ENCODE measurements at places on chromosomes 16 and 17. TPM values are rescaled to one million over a fixed set of nuclear protein-coding genes. Genes with fewer than 3 reads are reported as not detected.
A peak's percentile ranks its signal among the peaks of the same experiment; 100 is the strongest.

- DNase-seq, result no peak
Observed at GRCh38 chr16:56362057-56362655, 63.2 kb downstream of the AMFR start.

DNA sequence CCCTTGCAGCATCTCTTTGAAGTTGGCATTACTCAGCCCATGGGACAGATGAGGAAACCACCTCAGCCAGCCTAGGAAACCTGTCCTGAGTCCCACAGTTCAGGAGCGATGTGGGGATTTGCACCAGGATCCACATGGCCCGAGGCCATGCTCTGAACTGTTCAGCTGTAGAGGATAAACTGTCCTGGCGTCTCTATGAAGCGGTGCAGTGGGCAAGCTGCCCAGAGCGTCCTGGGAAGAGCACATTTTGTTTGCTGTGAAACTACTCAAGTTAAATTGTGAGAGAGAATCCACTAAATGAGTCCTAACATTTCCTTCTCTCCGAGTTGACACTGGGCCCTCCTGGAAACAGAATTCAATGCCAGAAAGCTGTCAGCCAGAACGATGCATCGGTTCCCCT, 276.6 kb upstream of the TNRC6C start:
- peak; percentile 92 for DNase-seq

- DNase-seq, result no peak
Observed at GRCh38 chr17:49834118-49834743, 13.6 kb downstream of the TAC4 start.

PABPN1L gene
- polyA plus RNA-seq, result not detected

- DNase-seq, result no peak
Observed at GRCh38 chr16:57007050-57007449, 17.7 kb downstream of the NLRC5 start.

TPSD1 gene
- 0.16 TPM for polyA plus RNA-seq

SEPTIN1 gene
- 1.6 TPM for polyA plus RNA-seq

DRC7 gene
- polyA plus RNA-seq, result not detected

DCAF7 gene
- 15.1 TPM for polyA plus RNA-seq

DNA sequence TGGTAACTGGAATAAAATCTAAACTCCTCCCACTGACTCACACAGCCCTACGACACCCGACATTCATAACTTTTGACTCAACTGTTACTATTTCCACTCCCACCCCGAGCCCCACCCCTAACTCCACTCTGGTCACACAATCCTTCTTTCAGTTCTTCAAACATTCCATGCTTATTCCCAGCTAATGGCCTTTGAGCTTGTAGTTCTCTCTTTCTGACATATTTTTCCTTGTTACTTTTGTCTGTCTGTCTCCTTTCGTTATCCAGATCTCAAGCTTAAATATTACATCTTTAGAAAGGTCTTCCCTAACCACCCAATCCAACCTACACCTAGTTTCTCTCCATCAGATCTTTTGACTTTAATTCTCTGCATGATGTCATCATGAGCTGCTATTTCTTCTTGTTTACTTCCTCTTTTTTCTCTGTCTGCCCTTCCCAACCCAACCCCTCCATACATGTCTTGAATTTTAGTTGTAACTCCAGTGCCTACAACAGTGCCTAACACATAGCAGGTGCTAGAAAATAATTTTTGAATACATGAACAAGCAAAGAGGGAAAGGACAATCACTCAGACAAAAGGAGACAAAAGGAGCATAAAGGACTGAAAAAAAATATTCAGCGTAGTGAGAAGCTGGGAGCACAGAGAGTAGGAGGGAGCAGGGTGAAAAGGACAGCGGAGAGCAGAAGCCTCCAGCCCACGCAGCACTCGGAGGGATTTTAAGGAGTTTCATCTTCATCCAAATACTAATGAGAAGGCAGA, 65.2 kb upstream of the SMIM36 start:
- DNase-seq, result peak; percentile 62

NOG gene
- 0.34 TPM for polyA plus RNA-seq

- peak; percentile 88 for DNase-seq
Observed at GRCh38 chr17:2363851-2364762, 26.8 kb downstream of the SGSM2 start.

UBTF gene
- polyA plus RNA-seq, result 43.5 TPM

TMEM238L gene
- polyA plus RNA-seq, result not detected

DNA sequence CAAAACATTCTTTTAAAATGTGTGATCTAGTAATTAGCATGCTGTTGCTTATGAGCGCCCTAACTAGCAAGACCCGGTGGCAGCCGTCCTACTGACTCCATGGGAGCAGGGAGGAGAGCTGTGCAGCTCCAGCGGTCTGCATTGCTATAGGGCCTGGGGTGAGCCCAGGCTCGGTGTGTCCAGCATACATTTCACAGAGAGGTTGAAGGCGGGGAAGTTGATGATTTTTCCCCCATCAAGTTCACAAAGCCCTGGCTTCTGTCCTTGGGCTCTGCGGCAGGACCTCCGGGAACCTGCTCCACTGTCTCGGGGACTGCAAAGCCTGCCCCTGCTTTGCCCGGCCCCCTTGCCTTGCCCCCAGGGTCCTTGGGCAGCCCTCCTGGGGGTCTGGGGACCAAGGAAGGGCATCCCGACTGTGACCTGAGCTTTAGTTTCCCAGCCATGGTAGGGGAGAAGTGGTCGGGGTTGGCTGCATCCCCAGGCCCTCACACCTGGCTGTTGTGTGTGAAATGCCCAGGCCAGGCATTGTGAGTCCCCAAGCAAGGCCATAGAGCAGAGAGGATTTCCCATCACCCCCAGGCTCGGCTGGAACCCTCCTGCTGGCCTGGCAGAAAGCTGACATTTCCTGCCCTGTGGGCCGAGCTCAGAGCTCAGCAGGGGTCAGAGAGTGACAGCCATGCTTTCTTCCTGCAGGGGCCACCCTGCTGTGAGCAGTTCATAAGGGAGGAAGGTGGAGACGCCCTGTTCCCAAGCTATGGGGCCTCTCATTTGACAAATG, 24.8 kb downstream of the KCNJ12 start:
- no peak for DNase-seq

DNA sequence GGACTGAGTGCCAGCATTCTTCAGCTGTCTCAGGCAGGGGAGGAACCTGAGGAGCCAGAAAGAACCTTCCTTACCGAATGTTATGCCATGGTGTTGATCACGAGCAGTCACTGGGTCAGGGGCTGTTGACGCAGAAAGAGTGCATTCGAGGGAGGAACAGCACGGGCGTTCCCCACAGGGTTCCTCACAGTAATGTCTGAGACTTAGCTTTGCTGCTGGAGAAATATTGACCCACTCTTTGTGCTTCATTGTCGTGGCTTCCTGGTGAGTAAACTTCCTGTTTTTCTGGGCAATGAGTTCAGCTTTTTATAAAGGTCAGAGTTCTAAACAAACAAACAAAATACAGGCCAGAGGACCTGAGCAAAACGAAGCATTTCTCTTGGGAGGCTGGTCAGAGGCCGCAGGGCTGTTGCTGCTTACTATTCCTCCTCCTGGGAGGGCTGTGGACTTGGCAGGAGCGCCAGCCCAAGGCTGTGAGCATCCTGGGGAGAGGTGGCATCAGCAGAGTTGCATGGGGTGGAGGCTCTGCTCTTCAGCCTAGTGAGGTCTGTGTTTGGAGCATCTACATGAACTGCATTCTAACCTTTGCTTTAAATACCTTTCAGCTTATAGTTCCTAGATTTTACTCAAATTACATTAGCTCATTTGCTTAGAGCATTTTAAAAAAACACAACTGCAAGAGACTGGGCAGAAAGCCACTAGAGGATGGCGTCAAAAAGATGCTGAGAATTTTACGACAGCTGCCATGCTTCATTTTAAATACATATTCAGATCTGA, 143.1 kb upstream of the CACNG5 start:
- no peak for DNase-seq

DNA sequence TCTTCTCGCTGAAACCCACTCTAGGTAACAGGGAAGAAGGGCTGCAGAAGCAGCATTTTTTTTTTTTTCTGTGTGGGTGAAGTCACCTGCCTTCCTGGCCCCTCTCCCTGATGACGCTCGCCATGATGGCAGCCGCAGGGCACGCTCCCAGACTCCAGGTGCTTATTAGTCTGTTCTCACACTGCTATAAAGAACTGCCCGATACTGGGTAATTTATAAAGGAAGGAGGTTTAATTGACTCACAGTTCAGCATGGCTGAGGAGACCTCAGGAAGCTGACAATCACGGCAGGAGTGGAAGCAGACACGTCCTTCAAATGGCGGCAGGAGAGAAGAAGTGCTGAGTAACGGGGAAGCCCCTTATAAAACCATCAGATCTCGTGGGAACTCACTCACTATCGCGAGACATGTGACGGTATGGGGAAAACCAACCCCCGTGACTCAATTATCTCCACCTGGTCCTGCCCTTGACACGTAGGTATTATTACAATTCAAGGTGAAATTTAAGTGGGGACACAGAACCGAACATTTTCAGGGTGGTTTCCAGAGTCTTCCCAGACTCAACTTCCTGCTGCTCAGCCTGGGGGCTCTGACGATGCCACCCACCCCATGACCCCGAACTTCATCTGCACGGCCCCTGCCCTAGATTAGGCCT, 34.9 kb upstream of the NLRP1 start:
- DNase-seq, result no peak

KRTAP1-5 gene
- polyA plus RNA-seq, result not detected

HEATR3 gene
- polyA plus RNA-seq, result 4.0 TPM

GRCh38 chr17:4759776-4760236, 11.9 kb upstream of the TM4SF5 start:
- no peak for DNase-seq

CHP2 gene
- polyA plus RNA-seq, result 0.07 TPM

GRCh38 chr16:82523815-82524214, 103.0 kb upstream of the CDH13 start:
- no peak for DNase-seq

DNA sequence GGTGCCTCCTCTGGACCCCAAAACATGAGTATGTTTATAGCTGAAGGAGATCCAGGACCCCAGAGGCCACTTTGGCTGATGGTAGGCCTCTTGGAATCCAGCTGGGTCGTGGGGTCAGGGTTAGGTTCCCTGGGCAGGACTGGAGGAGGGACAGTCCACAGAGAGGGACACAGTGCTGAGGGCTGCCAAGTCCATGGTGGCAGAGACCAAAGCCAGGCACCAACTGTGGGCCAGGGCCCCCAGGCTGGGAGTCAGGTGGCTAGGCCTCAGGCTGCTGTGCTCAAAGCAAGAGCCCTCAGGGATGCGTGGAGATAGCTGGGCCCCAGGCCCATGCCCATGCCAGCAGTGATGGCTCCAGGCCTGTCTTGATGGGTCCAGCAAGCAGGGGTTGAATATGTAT, 44.1 kb downstream of the RAB11FIP4 start:
- no peak for DNase-seq

DNA sequence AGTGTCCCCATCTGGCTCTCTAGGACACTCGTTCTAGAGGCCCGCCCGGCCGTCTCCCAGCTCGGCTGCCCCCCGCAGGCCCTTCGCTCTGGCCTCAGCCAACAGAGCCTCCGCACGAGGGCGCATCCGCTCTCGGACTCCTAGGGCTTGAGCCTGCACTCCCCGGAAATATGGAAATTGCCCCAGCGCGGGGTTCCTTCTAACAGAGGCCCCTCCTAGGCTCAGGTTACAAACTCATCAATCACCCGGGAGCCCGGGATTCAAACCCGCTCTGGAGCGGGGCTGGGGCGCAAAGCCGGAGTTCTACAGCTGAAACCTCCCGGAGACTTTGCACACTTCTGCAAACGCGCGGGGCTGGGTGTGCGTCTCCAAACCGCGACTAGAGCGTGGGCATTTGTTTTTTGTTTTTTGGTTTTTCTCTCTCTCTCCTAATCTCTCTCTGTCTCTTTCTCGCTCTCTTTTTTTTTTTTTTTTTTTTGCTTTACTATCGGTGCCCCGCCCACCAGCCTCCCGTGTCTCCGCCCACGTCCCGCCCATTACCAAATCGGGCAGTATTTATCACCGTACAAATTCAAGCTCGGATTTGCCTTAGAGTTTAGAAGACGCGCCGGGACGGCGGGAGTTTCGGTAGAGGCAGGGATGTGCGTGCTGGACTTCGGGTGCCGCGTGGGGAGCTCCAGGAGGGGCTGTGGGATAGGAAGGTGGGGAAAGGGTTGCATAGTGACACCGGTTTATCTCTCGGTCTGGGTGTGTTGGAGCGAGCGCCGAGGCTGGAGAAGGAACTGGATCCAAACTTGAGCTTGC, 2.4 kb upstream of the FOXL1 start:
- peak; percentile 84 for DNase-seq

DNA sequence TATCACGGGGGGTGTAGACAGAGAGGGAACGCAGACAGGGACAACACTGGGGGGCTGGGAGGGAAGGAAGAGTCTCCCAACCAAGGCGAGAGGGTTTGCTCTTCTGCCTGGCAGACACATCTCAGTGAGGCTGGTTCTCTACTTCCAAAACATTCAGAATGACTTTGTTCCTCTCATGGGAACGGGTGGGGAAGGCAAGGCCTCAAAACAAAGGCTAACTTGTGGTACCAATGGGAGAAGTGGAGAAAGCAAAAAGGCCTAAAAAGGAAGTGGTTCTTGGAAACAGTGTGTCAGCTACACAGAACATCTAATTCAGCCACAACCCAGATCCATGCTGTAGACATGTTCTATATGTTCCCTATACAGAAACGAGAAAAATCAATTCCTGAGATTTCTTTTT, 7.5 kb downstream of the FLOT2 start:
- no peak for DNase-seq

AIPL1 gene
- polyA plus RNA-seq, result not detected

CSH1 gene
- polyA plus RNA-seq, result not detected

DNA sequence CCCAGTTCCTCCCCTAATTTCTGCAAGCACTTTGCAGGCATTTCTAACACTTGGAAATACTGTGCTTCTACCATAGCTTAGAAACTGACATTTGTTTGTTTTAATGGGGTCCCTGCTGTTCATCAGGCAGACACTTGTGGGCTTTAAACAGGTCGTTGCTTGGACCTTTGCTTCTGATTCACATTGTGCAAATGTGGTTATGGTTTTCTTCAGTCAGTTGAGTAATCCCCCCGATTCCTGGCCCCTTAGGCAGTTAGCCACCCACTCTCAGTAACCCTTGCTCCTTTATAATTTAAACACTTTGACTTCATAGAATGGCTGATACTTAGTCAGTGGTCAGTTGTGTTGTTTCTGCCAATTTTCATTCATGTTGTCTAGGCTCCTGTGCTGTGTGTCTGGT, 39.4 kb downstream of the SLC47A1 start:
- no peak for DNase-seq

- DNase-seq, result peak; percentile 86
Observed at GRCh38 chr16:88936556-88937205, 40.3 kb downstream of the CBFA2T3 start.

DNA sequence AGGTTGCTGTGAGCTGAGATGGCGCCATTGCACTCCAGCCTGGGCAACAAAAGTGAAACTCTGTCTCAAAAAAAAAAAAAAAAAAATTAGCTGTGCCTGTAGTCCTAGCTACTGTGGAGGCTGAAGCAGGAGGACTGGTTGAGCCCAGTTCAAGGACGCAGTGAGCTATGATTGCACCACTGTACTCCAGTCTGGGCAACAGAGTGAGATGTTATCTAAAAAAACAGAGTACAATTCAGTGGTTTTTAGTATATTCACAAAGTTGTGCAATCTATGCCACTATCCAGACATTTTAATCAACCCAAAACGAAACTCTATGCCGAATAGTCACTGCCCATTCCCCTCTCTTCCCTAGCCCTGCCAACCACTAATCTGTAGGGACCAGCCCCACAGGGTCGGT, 25.1 kb downstream of the C16orf54 start:
- peak; percentile 29 for DNase-seq

CACNG1 gene
- not detected for polyA plus RNA-seq

KRTAP9-2 gene
- polyA plus RNA-seq, result not detected

GRCh38 chr16:64933885-64934284, 188.0 kb downstream of the CDH11 start:
- DNase-seq, result peak; percentile 50

Measured in right cardiac atrium (tissue), 5 donors.